Putamen (tissue), 1 donor: ENCODE measurements at places on chromosomes 6 and 20.

- DNase-seq: no peak
Observed at GRCh38 chr6:76250666-76251065, 178.2 kb upstream of the IMPG1 start.

GRCh38 chr6:40322336-40322735 is 264.8 kb downstream of the LRFN2 start:
- DNase-seq: no peak

DNA sequence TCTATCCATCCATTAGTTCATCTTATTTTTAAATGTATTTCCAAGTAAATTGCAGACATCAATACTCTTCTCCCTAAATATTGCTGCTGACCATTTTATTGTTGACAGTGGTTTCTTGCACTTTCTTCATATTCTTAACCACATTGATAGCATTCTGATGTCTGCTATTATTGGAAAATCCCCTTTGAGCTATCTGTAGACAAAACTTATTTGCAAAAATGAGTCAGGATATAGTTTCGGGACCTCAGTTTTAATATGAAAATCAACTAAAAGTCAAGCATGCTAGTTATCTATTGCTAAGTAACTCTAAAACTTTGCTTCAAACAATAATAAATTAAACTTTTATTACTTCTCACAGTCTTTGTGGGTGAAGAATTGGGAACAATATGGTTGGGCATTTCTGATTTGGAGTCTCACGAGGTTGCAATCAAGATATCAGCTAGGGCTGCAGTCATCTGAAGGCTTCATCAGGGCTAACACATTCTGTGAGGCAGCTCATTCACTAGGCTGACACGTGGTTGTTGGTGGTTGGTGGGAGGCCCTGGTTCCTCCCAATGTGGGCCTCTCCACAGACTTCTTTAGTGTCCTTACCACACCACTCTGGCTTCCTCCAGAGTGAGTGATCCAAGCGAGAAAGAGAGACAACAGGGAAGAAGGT is 32.7 kb downstream of the CD109 start:
- DNase-seq: no peak

- no peak for DNase-seq
Observed at GRCh38 chr6:4412488-4412887, 277.1 kb upstream of the ECI2 start.

DNA sequence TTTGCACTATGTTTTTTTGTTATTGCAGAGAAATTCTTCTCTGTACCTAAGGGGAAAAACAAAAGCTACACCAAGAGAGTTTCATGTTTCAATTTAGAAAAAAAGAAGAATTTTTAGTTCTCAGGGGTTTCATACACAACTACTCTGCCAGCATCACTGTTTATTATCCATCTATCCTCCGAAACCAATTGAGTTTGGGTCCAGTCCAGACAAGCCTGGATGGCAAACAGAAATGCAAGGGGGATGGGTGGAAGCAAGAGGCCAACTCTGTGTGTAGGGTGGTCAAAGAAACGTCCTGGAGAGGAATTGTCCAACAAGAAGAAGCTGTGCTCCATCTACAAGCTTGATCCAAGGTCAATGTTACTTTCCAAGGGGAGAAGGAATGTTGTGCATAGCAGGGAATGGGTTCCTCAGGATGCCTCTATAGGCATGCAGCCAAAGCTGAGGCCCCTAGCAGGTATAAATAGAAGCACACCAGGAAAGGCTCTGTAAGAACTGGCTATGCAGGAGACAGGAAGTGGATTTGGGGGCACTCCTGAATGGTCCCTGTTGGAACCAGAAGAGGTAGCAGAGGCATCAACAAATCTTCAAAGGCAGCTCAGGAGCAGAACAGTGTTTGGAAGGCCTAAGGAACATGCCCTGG is 64.4 kb downstream of the FILIP1 start:
- no peak for DNase-seq

DNA sequence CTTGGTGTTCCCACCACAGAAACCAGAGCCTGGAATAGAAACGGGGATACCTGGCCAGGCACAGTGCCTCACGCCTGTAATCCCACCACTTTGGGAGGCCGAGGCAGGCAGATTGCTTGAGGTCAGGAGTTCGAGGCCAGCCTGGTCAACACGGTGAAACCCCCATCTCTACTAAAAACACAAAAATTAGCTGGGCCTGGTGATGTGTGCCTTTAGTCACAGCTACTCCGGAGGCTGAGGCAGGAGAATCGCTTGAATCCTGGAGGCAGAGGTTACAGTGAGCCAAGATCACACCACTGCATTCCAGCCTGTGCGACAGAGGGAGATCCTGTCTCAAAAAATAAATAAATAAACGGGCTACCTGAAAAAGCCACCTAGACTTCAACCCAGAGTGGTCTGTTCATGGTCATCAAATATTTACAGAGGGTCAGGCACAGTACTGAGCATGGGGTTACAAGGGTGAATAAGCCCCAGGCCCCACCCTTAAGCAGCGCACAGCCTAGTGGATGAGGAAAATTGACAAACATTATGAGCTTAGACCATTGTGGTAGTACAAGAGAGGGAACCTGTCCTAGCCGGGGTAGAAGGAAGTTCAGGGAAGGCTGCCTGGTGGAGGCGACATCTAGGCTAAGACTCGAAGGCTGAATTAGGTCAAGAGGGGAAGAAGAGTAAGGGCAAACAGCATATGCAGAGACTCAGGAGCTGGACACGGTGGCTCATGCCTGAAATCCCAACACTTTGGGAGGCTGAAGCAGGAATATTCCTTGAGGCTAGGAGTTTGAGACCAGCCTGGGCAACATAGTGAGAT is 7.2 kb upstream of the PCIF1 start:
- DNase-seq: no peak

- no peak for DNase-seq
Observed at GRCh38 chr6:163588220-163588919, 173.9 kb downstream of the QKI start.

GRCh38 chr20:17558154-17558940 is 11.5 kb upstream of the DSTN start:
- DNase-seq: no peak

GRCh38 chr6:46788791-46789190 is 4.4 kb upstream of the MEP1A start:
- no peak for DNase-seq

DNA sequence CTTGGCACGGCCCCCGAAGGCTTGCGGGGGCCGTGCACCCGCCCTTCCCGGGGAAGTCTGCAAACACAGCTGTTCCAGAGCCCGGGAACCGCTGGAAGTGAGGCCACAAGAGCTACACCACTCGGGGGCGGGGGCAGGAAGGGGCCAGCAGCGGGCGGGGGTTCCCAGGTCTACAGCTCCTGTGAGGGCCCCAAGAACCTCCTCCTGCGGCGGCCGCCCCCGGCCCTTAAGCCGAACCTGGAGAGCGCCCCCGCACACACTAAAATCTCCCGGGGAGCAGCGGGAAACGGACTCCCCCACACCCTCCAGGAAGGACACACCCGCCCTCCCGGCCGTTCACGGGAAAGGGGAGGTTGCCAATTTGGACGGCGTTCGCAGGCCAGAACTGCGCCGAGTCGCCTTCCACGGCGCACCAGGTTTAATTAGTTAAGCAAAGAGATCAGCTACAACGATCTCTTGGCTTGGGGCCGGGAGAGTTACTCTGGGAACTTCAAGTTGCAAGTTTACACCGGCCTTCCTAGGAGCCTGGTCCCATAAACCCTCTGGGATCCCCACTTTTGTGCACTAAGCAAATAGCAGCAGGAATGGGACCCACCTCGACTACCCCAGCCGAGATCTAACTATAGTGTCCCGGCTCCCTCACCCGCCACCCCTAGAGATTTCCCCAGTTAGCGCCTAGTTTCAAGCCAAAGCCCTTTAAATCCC is 1.7 kb downstream of the JAG1 start:
- no peak for DNase-seq

- DNase-seq: no peak
Observed at GRCh38 chr6:17186925-17187324, 85.1 kb downstream of the STMND1 start.

DNA sequence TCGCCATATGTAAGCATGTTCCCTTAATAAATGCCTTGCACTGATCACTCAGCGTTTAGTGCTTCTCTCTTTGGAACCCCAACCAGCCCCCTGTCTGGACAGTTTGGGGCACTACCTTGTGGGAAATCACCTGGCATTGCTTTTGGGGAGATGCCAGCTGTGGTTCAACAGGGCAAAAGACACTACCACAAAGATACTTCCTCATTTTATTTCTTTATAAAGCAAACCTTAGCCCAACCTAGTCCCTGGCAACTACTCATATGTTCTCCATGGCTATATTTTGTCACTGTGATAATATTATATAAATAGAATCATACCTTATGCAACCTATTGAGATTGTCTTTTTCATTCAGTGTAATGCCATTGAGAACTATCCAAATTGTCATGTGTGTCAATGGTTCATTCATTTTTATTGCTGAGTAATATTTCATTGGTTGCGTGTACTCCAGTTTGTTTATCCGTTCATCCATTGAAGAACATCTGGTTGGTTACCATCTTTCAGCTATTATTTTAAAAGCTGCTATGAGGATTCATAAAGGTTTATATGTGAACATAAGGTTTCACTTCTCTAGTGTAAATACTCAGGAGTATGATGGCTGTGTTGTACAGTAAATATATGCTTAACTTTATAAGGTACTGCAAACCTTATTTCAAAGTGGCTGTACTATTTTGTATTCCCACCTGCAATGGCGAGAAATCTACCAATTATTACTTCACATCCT is 114.8 kb downstream of the MOXD1 start:
- no peak for DNase-seq

GRCh38 chr20:60467771-60468170 is 509.5 kb downstream of the CDH26 start:
- DNase-seq: no peak

DNA sequence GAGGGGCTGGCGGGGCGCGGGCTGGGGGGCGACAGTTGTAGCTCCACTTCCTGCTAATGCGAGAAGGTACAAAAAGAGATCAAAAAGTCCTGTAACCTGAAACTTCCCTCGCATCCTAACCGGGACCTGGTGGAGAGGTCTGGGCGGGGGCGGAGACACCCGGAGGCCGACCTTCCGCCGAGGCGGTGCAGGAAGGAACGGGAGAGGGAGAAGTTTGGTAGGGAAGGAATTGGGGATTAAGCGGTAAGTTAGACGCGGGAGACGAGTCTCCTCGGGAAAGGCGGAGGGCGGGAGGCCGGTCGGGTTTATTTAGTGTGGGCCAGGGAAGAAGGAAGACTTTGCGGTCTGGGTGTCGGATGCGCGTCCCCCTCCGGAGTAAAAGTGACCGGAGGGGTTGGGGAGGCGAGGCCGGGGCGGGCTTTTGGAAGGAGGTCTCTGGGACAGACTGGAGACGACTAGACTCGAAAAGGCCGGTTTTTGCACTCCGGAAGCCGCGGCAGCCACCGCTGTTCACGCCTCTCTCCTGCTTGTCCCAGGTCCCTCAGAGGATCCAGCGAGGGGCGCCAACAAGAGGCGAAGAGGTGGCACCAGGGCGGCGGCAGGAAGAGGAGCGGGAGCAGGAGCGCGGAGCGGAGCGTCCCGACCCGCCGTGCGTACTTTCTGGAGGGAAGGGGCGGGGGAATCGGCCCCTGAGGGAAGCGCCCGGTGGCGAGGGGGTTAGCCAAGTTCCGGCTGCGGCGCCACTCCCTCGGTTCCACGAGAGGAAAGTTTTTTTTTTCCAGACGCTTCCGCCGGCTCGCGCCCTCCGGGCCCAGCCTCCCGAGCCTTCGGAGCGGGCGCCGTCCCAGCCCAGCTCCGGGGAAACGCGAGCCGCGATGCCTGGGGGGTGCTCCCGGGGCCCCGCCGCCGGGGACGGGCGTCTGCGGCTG is 734 bp downstream of the TPBG start:
- peak; percentile 41 for DNase-seq

GRCh38 chr20:38372806-38373205 is 26.5 kb downstream of the LBP start:
- DNase-seq: no peak

DNA sequence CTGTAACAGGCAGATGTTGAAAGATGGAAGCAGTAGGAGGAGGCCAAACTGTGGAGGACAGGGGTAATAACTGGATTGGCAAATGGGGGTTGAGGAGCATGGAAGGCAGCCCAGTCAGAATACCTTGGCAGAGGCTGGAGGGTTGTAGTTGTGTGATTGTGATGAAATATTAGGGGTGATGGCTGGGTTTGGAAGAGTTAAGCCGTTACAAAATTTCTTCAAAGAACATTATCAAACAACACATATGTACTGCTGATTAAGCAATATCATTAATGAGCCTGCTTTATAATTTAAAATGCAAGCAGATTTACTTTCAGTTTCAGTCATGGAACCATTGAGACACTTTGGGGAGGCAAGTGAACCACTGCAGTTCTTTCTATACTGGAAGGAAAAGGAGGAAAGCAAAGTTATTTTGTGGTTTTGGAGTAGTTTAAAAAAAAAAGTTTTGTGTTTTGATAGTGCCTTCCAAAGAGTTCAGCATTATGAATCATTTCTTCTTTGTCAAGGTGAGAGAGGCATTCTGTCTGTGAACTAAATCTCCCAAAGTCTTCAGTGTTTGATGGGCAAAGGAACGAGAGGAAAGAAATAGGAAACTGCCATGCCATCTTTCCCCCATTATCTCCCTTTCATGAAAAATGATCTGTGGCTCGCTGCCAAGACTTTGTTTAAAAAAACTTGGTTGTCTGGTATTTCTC is 20.7 kb downstream of the FOXO3 start:
- DNase-seq: no peak

DNA sequence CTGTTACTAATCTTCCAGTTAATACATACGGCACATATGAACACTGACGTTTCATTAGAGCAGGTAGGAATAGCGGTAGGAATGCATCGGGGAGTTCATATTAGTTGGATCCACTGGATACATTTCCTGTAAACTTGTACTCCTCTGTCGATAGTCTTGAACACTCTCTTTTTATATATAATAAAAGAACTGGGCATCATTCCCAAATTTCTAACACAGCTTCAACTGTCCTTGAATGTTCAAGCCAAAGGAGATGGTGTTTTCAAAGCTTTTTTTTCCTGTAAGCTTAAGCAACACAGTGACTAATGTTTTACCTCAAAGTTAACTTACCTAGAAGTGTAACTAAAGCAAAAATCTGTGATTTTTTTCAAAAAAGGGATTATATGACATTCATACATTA is 195.3 kb downstream of the UTRN start:
- DNase-seq: no peak

DNA sequence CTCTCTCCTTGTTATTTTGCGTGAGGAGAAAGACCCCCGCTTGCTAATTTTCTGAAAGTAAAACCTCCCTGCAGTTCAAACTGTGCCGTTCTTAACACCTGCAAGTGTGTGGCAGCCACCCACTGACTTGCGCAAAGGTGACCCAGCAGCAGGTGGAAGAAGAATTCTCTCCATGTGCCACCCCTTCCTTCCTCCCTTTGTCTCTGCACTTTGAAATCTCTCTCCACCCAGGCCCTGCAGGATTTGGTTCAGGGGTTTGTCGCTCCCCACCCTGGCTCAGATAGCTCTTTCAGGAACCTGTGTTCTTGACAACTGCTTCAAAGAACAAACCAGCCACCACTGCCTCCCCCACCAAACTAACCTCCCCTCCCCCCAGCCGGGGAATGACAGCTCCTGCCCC is 41.4 kb downstream of the ZNF831 start:
- DNase-seq: no peak

GRCh38 chr6:151679941-151680340 is 127.5 kb upstream of the ESR1 start:
- DNase-seq: no peak
